Kasumi-1 (cell line): ENCODE measurements at places on chromosomes 3 and 15.
A peak's percentile ranks its signal among the peaks of the same experiment; 100 is the strongest.

GRCh38 chr3:16994854-16995525 is 110.2 kb downstream of the PLCL2 start:
- DNase-seq: no peak

GRCh38 chr3:78569804-78570203 is 1198.0 kb downstream of the ROBO1 start:
- no peak for DNase-seq

DNA sequence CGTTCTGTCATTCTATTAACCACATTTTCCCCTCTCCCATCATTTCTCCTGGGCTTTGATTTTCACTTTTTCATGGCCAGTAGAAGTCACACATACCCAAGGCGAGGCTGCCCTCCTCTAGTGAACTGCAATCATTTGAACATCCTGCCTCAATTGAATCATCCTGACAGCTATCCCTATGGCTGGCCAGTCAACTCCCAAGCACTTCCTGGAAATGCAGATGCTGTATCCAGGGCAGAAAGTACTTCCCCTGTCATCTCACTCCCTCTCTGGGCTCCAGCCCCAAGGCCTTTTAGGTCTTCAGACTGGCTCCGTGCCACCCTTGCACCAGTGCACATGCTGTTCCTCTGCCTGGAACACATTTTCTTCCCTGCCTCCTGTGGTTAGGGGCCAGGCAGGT is 738.3 kb upstream of the CFAP20DC start:
- DNase-seq: no peak

- DNase-seq: no peak
Observed at GRCh38 chr3:41297750-41298149, 98.4 kb downstream of the CTNNB1 start.

DNA sequence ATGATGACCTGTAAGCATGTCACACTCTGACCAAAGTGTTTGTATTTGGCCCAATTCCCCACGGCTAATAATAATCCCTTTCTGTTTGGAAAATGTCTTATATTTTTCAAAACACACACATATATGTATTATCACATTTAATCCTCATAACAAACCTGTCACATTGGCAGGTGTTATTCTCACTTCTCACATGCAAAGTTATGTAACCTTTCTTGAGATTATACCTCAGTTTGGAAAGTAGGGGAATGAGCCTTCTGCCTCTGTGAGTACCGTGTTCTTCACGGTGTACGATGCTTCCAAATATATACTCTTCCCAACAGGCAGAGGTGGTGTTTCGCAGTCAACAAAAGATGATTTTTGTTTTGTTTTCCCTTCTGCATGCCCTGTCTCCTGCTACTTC is 205.6 kb downstream of the TP63 start:
- no peak for DNase-seq

GRCh38 chr3:64297563-64297962 is 72.3 kb upstream of the PRICKLE2 start:
- no peak for DNase-seq

GRCh38 chr3:20038699-20039465 is 1.4 kb upstream of the KAT2B start:
- no peak for DNase-seq

GRCh38 chr3:72255791-72256559 is 471.0 kb upstream of the PROK2 start:
- DNase-seq: no peak

GRCh38 chr3:11391174-11391879 is 119.1 kb downstream of the ATG7 start:
- no peak for DNase-seq

- no peak for DNase-seq
Observed at GRCh38 chr3:106261915-106262683, 393.3 kb upstream of the CBLB start.

GRCh38 chr3:16200411-16200810 is 25.9 kb downstream of the GALNT15 start:
- DNase-seq: no peak

DNA sequence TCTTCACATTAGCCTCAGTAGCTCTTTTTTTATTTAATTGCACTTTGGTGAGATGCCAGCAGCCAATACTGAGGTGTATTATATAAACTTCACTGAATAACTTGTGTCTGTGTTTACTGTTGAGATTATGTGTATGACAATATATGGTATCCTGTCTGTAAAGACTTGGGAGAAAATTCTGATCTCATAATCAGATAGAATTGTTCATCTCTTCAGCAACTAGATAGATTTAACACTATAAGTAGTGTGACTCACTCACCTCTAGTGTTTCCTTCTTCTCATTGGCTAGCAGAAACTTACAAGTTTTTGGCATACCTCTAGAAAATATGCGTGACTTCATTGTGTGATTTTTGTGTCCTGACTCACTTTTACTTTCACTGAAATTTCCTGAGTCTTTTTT is 67.6 kb upstream of the TGFBR2 start:
- DNase-seq: no peak

DNA sequence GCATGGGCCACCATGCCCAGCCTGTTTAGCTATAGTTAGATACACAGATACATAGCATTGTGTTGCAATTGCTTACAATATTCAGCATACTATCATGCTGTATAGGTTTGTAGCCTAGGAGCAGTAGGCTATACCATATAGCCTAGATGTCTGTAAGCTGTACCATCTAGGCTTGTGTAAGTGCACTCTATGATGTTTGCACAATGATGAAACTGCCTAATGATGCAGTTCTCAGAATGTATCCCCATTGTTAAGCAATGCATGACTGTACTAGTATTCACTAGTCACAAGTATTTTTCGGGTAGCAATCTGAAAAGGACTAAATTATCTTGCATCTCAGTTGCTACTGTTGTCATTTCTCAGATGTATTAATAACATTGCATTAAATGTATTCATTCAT is 16.0 kb downstream of the PIGB start:
- DNase-seq: no peak

GRCh38 chr15:72237029-72237852 is 6.3 kb upstream of the PKM start:
- DNase-seq: peak; percentile 88

- no peak for DNase-seq
Observed at GRCh38 chr15:22813844-22814243, 24.6 kb upstream of the NIPA2 start.

GRCh38 chr3:16456784-16457415 is 56.6 kb downstream of the RFTN1 start:
- DNase-seq: no peak

- DNase-seq: no peak
Observed at GRCh38 chr15:98980899-98981228, 26.7 kb downstream of the PGPEP1L start.

GRCh38 chr3:171347301-171348039 is 112.7 kb downstream of the TNIK start:
- peak; percentile 41 for DNase-seq

GRCh38 chr3:182693723-182694122 is 99.6 kb upstream of the ATP11B start:
- no peak for DNase-seq

DNA sequence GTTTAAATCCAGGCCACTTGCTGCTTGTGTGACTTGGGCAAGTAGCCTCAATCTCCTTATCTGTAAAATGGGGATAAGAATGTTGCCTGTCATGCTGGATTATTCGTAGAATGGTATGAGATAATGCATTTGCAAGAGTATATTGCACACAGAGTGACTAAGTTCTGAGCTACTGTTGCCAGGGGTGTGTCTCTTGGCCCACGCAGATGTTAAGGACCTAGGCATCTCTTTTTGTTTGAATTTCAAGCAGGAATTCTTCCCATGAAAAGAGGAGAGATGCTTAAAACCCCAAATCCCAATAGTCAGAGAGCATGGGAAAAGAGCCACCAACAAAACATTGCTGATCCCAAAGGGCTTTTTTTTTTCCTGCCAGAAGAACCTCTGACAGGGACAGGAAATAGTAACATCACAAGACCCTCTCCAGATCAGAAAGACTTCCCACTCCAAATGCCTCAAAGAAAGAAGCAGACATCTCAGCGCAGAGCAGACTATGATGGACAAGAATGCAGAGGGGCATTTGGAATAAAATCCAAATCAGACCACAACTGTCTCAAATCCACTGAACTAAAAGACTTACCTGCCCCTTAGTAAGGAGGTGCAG is 90.5 kb downstream of the MRPL46 start:
- no peak for DNase-seq

DNA sequence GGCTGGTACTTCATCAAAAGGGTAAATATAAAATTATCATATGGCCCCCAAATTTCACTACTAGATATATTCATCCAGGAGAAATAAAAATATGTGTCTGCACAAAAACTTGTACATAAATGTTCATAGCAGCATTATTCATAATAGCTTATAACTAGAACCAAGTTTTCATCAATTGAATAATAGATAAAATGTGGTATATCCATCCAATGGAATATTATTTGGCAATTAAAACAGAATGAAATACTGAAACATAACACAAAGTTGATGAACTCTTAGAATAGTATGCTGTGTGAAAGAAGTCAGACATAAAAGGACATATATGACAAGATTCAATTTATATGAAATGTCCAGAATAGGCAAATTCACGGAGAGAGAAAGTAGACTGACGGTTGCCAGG is 389.3 kb upstream of the ADAMTS9 start:
- no peak for DNase-seq

DNA sequence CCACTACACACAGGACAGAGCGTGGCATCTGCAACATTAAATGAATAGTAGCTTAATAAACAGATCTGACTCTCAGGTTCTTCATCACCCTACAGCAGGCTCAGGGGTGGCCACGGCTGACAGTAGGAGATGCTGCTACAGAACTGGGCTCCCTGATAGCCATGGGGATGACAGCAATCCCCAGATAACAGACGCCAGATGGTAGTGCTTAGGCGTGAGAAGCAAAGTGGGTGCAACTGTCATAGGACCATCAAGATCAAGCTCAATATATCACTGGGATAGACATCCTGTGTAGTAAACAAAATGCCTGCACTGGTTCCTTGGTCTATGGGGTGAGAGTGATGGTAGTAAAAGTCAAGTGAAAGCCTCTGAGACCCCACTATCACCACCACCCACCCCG is 2.6 kb upstream of the TPRA1 start:
- DNase-seq: no peak

GRCh38 chr3:120429921-120430361 is 20.9 kb downstream of the FSTL1 start:
- no peak for DNase-seq

- DNase-seq: no peak
Observed at GRCh38 chr15:78561490-78561889, 3.8 kb upstream of the CHRNA5 start.

GRCh38 chr15:84734794-84735479 is 13.5 kb upstream of the ZNF592 start:
- peak; percentile 74 for DNase-seq

DNA sequence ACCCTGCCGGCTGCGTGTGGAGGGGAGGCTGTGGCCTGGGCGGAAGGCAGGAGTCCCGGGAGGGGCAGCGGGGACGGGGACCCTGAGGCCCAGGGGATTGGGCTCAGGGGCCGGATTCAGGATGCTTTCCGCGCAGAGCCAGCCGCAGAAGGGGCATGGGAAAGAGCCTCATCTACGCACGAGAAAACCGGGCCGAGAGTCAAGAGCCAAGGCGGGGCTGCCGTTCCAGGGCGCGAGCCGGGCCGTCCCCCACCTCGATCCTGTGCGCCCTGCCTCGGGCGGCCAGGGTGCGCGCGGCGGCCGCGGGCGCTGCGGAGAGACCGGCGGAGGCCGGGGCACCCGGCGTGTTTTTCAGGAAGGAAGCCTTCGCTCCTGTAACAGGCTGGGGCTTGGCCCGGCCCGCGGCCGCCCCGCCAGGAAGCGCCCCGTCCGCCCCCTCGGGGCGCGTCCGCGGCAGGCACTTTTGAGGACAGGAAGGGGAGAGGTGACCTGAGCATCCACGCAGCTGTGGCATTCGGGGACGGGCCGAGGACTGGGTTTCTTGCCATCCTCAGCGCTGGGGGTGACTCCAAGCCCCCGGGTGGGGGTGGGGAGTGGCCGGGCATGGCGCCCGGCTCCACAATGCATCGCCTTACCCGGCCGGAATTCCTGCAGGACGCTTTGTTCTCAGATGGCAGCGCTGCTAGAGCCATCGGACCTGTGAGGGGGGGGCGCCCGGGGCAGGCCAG is 62.3 kb upstream of the GATA2 start:
- no peak for DNase-seq

DNA sequence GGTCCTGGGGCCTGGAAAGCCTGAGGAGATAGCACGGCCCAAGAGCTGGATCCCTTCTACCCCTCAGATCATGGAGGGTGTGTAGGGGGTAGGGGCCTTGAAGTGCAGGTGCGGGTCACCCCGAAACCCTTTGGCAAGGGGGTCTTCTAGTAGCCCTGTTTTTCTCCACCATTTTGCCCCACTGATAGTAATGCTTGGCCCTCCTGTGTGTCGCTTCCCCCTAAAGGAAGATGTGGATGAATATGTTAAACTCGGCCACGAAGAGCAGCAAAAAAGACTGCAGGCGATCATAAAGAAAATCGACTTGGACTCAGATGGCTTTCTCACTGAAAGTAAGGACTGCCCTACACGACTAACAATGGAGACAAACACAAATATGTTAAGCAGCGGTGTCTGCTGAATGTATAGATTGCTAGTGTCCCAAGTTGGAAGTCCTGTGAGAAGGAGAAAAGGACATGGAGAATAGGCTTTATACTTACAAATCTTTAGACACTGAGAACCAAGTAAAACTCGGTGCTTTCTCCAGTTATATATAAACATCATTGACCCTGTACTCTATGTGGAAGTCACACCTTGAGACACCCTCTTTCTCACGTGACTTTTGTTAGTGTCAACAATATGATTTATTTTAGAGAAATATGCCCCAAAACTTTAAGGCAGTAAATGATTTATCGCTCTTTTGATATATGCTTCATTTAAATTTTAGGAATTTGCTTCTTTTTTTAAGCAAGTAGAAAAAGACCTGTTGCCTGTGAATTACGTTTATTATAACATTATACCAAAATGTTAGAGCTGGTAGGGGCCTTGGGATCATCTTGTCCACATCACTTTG is 802 bp downstream of the RCN2 start:
- peak; percentile 46 for DNase-seq

DNA sequence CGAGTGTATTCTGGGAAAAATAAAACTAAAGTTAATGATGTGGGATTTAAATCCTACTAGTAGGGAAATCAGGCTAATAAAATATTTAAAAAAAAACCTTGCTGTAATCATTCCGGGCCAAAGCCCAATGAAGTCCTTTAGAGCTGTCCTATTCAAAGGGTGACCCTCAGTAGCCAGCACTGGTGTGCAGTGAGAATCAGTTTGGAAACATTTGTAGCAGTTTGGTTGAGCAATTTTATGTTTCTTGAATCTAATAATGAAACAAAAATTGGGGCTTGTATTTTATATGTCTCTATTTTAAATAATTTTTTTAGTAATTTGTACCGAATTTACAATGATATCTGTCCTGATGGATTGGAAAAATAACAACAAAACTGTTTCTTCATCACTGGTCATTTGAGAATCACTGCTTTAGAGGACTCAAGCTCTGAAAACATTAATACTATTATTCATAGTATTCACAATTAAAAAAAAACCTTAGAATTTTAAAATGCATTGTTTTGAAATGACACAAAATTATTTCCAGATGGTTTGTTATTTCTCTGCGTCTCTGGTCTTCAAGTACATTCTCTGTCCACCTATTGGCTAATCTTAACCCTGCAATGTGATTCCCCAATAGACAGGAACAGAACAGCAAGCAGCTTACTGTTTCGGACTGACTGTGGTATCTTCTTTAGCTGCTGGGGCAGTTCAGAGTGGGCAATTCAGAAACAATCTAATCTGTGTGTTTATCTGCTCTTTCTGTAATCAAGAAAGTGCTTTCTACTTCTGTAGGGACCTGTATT is 71.2 kb downstream of the OTOL1 start:
- no peak for DNase-seq

GRCh38 chr3:97954228-97954827 is 17.9 kb downstream of the RIOX2 start:
- no peak for DNase-seq

- DNase-seq: no peak
Observed at GRCh38 chr15:40323953-40324937, 753 bp downstream of the INAFM2 start.
